ENCODE measurements at places on chromosomes 4 and X.

GRCh38 chr4:155696726-155697125 lies 30.1 kb downstream of the GUCY1A1 start:
- DNase-seq: no peak

- DNase-seq: no peak
Measured at GRCh38 chrX:130719413-130719812, 183.6 kb downstream of the ENOX2 start.

GRCh38 chrX:77694491-77694890 lies 91.5 kb downstream of the ATRX start:
- no peak for DNase-seq

DNA sequence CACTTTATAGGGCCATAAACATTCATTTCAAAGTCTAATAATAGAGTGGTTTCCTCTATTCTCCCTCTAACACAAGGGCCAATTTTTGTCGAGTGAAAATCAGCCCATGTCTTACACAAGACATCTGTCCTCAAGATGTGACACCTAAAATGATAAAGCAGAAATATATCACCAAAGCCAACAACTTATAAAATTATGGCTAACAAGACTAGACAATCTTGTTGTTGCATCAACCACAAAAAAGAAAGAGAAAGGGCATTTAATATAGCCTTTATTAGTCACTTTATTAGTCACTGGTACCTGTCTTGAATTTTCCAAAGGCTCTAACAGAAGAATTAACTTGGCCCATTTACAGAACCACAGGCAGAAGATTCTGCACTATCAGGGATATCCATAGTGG lies 161.6 kb downstream of the SMIM20 start:
- no peak for DNase-seq

DNA sequence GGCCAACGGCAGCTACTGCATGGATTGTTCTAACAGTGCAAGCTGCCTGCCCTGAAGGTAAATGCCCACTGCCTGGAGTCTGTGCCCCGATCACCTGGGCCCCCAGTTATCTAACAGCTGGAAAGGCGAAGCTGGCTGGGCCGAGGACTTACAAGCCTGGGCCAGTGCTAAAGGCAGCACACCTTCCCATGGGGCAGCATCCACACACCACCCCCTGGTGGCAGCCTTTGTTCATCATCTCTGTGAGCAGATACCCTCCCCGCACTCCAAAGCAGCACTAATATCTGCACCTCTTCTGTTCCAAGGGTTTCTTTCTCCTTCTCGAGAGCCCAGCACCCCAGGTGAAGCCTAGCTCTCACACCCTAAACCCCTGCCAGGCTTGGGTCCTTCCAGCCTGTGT lies 7.6 kb downstream of the SLC2A9 start:
- DNase-seq: peak; percentile 39

DNA sequence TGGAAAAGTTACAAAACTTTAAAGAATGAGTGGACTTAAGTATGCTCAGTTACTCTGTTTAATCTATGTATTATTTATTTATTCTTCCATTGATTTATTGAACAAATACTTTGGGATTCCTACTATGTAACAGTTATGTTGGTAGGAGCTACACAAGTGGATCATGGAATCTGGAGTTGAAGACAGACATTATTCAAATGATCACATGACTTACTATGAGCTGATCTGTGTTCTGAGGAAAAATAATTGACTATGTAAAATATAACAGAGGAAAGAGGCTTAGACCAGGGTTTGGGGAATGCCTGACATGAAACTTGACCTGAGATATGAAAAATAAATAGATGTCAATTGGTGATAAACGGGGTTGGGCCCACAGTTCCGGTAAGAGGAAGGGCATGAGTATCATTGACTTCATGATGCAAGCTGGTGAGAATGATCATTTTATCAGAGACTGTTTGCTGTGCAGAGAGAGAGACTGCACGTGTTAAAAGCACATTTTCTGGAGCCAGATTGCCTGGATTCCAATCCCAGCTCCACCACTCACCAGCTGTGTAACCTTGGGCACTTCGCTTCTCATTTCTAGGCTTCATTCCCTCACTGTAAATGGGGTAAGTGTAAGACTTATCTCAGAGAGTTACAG lies 179.0 kb downstream of the SPCS3 start:
- DNase-seq: peak; percentile 63

GRCh38 chr4:1369091-1369450 lies 22.1 kb downstream of the UVSSA start:
- DNase-seq: no peak

GRCh38 chrX:134999469-134999868 lies 8.7 kb downstream of the SMIM10 start:
- peak; percentile 76 for DNase-seq

GRCh38 chrX:51894697-51895336 lies 1.4 kb downstream of the MAGED1 start:
- peak; percentile 56 for DNase-seq

All from EH (cell line).